Transverse colon (tissue), 4 donors: ENCODE measurements at places on chromosomes 6 and 20. TPM values are rescaled to one million over a fixed set of nuclear protein-coding genes. Genes with fewer than 3 reads are reported as not detected.

The BLOC1S5 gene
- 12.7 TPM for total RNA-seq

The KCNQ5 gene
- total RNA-seq, result not detected

The MED23 gene
- 42.6 TPM for total RNA-seq

The CFAP61 gene
- total RNA-seq, result not detected

The DEFB118 gene
- not detected for total RNA-seq
